ENCODE measurements at places on chromosomes 4 and X.
A peak's percentile ranks its signal among the peaks of the same experiment; 100 is the strongest.

- no peak for DNase-seq
These were observed 2.5 kb downstream of the MYL5 start for GRCh38 chr4:676871-677235.

GRCh38 chr4:73650250-73650649 is 30.0 kb upstream of the RASSF6 start:
- DNase-seq = no peak

GRCh38 chr4:105871997-105872396 is 23.3 kb upstream of the NPNT start:
- no peak for DNase-seq

DNA sequence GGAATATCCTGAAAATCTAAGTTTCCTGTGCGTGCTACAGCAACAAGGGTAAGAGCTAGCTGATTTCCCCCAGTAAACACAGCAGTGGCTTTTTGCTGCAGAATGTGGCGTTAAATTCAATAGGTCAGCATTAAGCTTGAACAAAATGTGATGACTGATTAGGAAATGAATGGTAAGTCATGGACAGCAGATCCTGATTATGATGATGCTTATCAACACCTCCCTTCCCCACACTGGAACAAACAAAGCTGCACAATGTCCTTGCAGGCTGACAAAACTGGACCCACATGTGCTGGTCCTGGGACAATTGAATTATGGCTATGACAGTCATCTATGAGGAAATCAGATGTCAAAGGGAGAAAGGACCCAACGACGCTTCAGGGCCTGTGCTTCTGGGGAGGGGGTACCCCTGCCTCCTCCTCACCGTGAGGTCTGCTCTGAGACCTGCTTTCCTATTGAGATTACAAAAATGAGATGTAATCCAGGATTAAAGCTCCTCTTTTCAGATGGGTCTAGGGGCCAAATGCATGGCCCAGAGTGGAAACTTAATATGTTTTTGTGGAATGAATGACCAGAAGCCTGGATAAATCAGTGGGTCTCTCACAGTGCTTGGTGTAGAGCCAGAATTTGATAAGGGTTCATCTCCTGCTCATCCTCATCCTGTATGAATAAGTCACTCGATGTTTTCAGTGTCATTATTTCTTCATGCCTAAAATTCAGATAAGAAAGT is 32.0 kb upstream of the BOD1L1 start:
- no peak for DNase-seq

DNA sequence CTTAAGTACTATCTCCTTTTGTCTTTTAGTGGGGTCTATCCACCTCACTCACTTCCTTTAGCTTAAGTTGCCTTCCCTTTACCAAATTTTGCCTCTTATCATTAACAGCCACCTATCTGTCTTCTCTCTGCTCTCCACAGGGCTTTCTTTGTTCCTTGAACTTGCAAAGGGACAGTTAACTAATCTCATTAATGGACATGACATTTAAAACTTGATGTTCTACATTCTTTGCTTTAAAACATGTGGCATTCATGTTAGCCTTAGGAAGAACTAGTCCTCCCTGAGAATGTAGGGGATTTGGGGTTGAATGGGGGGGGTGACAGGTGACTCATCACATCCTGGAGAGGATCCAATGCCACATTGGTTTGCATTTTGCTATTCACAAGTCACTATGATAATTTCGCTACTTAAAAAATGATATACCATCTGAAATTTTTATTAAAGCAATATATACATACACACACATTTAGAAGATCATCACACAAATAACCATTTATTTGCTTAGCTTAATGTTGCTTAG is 41.0 kb upstream of the DMD start:
- DNase-seq = no peak

DNA sequence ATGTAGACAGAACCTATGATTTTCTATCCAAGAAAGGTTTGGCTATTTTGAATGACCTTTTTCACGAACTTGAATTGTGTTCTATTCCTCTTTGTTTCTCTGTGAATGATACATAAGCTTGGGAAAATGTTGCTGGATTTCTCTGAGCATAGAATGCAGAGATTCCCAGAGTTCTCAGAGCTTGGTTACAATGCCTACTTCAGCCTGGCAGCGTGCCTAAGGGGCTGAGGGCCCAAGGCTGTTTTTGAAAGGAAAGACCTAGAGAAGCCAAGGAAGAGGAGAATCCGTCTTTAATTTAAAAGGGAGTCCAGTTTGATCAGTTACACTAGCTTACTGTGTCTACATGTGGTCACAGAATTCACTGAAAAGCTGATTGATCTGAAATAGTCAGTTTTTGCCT is 55.3 kb upstream of the CXorf51B start:
- no peak for DNase-seq

- DNase-seq = peak; percentile 30
These were observed 36.8 kb upstream of the VMA21 start for GRCh38 chrX:151359931-151360871.

GRCh38 chr4:141309874-141310273 is 89.2 kb downstream of the ZNF330 start:
- DNase-seq = no peak

DNA sequence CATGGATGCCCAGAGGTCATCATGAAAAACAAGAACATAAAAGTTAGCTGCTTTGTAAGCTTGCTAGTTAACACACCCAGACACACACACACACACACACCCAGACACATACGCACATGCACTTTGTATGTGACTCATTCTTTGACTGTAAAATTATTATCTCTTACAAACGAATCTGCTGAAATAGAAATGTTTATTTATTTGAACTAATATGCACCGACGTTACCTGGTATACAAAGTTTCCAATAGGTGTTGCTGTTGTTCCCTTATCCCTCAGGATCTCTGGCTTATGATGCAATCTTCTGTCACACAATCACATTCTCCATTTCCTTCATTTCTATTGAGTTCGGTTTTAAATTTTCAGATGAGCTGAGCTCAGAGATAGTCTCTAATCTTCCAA is 209.3 kb downstream of the PTTG2 start:
- DNase-seq = no peak

- no peak for DNase-seq
These were observed 83.5 kb downstream of the LNX1 start for GRCh38 chr4:53507671-53508286.

GRCh38 chr4:184100297-184100885 is 117.3 kb downstream of the ENPP6 start:
- no peak for DNase-seq

DNA sequence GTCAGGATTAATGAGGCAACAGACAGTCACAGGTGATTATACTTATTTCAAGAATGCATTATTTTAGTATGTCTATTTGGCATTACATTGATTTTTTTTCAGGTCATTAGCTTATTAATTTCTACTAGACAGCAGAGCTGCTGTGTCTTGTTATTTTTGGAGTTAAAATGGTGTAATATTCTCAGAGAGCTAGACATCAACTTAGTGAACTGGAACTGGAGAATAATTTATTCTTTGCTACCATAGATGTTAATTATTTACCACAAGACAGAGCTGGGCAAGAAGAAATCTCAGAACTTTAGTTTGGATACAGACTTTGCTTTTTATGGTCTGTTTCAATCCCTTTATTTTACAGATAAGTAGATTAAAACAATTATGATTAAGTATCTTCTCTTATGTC is 10.2 kb upstream of the HPGD start:
- DNase-seq = no peak

GRCh38 chr4:184849185-184849584 is 23.4 kb upstream of the ACSL1 start:
- no peak for DNase-seq

GRCh38 chrX:67998540-67998939 is 434.8 kb downstream of the OPHN1 start:
- DNase-seq = no peak

DNA sequence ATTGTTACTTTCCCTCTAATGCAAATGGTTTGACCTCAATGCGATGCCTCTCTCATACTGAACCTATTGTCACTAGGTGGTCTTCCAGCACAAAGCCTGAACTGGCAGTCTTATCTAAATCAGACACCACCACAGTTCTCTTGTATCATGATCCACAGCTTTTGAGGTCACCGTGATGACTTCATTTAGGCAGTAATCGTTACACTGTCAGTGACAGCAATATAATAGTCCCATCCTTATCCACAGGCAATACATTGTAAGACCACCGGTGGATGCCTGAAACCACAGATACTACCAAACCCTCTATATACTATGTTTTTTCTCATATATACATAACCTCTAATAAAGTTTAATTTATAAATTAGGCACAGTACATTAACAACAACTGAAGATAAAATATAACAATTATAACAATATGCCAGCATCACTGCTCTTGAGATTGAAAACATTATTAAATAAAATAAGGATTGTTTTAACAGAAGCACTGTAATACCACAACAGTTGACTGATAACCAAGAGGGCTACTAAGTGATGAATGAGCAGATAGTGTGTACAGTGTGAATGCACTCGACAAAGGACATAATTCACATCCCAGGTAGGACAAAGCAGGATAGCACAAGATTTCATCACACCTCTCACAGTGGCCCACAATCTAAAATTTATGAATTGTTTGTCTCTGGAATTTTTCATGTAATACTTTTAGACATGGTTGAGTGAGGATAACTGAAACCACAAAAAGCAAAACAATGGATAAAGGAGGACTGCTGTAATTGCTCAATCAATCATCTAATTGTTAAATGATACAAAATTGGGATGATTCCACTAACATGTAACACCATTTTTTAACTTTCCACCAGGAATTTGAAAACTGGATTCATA is 419.4 kb downstream of the CENPC start:
- no peak for DNase-seq

- DNase-seq = no peak
These were observed 1822.2 kb downstream of the STIM2 start for GRCh38 chr4:28682847-28683246.

DNA sequence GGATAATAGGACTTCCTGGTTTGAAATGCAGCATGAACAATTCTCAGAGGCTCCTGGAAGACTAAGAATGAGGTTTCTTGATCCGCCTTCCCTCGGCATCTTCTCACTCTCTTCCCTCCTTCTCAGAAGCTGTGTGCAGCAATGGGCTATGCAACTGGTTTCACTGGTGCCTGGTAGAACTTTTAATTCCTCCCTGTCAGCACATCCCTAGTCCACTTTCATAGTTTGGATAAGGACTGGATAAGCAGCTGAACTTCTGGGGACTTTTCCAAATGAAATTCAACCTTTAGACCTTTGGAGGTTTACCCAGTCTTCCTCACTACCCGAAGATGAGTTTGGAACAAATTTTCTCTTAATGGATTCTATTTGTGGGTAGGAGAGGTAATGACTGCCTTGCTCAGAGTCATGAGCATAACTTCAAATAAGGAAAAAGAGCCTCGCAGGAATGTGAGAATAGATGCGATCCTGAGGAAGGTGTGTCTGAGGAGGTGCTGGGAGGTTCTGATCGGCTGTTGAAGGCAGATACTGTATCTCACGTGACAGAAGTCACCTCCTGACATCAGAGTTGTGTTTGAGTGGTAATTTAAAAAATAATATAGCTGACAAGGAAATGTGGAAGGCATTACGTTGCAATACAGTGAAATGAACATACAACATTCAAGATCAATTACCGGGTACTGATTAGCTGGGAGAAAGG is 56.0 kb upstream of the HAND2 start:
- no peak for DNase-seq

DNA sequence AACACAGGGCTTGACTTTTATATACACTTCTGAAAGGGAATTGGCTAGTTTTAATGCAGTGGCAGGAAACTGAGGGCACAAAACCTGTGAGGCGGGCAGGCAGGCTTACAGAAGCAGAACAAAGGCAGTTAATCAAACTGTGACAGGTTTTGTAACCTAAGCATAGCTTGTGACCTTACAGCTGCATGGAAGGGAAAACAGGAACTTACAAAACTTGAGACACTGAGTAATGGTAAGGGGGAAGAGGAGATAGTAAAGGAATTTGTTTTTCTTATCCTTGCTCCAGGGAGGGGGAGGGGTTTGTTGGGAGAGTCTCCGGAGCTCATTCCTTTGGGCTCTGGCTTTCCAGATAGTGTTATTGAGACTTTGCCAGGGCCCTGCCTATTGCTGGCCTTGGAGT is 55.6 kb downstream of the SLITRK4 start:
- DNase-seq = no peak

- no peak for DNase-seq
These were observed 89.4 kb upstream of the AFAP1 start for GRCh38 chr4:8028884-8029568.

GRCh38 chrX:120331116-120331515 is 19.9 kb upstream of the TMEM255A start:
- DNase-seq = no peak

- DNase-seq = no peak
These were observed 448.9 kb upstream of the PABPC4L start for GRCh38 chr4:134650461-134650860.

DNA sequence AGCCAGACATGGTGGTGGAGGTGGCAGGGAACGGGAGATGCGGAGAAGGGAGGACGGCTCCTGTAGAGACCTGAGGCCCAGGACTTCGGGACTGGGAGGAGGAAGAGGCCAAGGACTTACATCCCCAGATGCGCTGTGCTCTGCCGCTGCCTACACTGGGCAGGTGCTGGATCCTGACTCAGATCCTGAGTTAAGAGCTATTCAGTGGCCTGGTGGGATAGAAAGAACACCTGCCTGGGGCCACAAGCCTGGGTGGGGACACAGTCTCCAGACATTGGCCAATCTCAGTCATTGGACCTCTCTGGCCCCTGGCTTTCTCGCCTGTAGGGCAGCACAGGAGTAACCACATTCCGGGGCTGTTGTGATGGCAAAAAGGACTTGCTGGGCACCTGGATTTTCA is 10.9 kb upstream of the MSX1 start:
- no peak for DNase-seq

GRCh38 chrX:73855546-73855945 is 292.5 kb downstream of the CHIC1 start:
- DNase-seq = peak; percentile 68

GRCh38 chrX:110915570-110915969 is 120.0 kb upstream of the CHRDL1 start:
- no peak for DNase-seq

DNA sequence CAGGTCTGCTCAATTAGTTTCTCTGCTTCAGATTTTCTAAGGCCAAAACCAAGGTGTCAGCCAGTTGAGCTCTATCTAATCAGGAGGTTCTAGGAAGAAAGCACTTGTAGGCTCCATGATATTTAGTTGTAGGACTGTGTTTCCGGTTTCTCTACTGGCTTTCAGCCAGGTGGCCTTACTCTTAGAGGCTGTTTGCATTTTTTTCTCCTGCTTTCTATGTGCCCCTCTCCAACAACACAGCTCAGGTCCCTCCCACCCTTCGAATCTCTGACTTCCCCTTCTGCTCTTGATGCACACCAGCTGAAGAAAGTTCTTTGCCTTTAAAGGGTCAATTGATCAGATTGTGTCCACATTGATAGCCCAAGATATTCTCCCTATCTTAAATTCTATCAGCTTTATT is 245.2 kb downstream of the RAB28 start:
- DNase-seq = no peak

- peak; percentile 6 for DNase-seq
These were observed 26.4 kb downstream of the MOSPD2 start for GRCh38 chrX:14899607-14900006.

GRCh38 chr4:12399781-12400180 is 971.1 kb upstream of the HS3ST1 start:
- no peak for DNase-seq

GRCh38 chr4:86532851-86533250 is 61.3 kb upstream of the PTPN13 start:
- no peak for DNase-seq

Data from hematopoietic multipotent progenitor cell treated with erythropoietin and hydrocortisone succinate and interleukin-3 and kit ligand, for 8 days (in vitro differentiated cells).